ENCODE measurements at places on chromosomes 4 and X.

GRCh38 chr4:2292646-2293108, 30.8 kb upstream of the MXD4 start:
- no peak for DNase-seq

- DNase-seq, result no peak
Measured at GRCh38 chr4:19051831-19052230, 1030.3 kb upstream of the LCORL start.

DNA sequence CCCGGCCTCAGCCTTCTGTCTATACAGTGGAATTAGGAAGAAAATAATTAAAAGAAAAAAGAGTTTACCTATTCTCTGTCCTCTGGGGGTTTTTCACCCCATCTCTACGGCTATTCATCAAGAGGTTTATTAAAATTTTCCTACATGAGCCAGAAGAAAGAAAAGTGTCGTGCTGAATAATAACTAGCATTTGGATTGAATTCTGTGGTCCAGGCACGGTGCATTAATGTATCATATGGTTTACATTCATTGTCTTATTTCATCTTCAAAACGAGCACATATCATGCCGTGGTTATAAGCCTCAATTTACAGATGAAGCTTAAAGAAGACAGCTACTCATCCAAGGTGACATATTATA, 5.4 kb upstream of the NAA15 start:
- no peak for DNase-seq

DNA sequence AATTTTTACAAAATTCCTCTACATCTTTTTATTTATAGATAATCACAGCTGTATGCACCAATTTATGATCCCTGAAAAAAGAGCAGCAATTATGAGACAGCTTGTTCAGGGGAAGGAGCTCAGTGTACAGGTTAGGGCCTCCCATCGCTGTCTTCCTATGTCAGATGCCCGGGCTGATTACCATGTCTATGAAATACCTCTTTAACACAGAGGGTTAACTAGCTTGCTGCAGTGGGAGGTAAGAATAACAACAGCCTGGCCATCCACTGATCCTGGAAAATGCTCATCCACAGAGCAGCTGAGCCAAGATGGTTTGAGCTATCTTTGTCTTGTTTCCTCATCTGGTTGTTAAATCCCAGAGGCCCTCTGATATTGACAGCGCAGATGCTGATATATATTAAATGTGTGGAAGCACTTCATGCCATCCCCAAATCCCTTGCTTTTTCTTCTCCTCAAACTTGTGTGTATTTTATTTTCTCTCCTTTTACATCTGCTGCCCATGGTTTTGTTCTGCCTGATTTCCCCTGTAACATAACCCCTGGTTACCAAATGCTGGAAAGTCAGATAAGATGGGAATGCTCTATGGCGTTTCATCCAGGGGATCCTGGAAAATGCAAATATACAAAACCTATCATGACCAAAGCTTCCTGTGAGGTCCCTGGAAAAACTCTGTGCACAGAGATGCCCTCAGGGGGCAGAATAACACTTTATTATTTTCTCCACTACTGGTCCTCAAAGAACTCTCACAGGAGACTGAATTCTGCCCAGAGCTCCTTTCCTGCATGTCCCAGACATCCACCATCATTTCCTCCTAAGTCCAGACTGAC, 85.8 kb upstream of the PUDP start:
- DNase-seq, result no peak

DNA sequence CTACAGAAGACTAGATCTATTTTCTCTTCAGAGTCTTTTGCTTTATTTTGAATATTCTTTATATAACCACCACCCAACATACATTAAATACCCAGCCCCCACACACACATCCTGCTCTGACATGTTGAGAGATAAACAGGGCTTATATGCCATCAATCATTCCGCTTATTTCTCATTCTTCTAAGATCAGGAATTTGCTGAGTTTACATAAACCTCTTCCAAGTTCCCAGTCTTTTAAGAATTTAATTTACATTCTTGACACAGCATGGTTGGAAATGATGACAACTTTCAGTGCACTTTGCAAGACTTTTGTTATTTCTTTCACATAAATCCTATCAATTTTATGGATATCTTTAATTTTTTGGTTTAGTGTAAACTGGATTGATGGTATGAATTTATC, 17.5 kb upstream of the RAB9B start:
- DNase-seq, result no peak

- DNase-seq, result no peak
Measured at GRCh38 chr4:159337041-159337440, 234.2 kb downstream of the RAPGEF2 start.

DNA sequence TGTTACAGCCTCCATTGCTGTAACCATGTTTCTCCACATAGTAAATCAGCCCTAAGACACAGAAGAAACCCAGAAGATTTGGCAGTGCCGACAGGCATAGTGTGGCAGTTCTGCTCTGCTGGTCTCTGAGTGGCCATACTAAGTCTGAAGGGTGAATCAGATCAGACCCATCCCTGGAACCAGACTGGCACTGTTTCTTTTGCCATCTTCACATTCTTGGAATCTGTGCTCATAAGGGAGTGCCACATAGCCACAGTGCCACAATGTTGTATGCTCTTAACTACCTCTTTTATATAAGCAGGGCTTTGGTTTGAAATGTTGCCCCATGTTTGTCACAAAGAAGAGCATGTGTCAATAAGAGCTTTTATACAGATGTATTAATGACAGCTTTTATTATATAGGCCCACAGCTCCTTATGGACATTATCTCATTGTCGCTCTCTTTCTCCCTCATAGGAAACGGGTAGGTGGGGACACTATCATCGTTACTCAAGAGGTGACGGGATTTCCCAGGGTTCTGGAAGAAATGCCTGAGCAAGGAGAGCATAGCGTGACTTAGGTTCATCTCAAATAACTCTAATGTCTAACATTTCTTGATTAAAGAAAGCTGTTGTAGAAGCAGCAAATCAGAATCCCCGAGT, 128.2 kb downstream of the CBR4 start:
- peak; percentile 30 for DNase-seq

GRCh38 chr4:124483048-124483906, 229.3 kb downstream of the ANKRD50 start:
- DNase-seq, result no peak

- DNase-seq, result peak; percentile 74
Measured at GRCh38 chr4:5045097-5045496, 6.2 kb upstream of the STK32B start.

DNA sequence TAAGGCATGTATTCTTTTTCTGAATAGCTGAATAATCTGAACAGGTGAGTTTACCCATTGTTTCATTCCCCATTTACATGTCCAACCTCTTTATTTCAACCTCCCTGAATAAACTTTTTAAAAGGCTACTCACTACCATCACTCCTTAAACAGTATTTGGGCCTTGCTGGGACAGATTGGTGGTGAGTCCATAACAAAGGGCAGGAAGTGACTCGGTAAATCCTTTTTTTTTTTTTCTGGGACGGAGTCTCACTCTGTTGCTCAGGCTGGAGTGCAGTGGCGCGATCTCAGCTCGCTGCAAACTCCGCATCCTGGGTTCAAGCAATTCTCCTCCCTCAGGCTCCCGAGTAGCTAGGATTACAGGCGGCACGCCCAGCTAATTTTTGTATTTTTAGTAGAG, 23.4 kb upstream of the SEC24B start:
- DNase-seq, result no peak

DNA sequence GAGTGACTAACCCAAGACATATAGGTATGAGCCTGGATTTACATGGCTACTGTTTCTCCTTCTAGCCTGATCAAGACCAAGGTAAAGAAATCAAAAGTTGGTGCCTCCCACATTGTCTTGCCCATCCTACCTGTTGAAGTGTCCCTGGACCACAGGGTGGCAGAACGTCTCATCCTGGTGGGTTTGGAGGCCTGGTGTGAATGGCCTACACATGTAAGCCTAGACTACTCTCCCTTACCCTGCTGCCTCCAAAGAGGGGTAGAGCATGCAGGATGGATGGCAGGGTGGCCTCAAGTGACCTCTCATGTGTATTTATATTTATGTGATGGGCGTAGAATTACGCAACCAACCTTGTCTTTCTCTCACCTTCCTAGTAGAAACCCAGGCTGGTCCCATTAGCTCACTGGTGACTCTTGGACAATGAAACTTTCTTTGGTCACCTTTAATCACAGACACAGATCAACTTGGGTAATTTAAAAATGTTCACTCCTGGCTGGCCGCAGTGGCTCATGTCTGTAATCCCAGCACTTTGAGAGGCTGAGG, 73.3 kb upstream of the SOD3 start:
- no peak for DNase-seq

- no peak for DNase-seq
Measured at GRCh38 chr4:41141900-41142299, 72.4 kb downstream of the APBB2 start.

DNA sequence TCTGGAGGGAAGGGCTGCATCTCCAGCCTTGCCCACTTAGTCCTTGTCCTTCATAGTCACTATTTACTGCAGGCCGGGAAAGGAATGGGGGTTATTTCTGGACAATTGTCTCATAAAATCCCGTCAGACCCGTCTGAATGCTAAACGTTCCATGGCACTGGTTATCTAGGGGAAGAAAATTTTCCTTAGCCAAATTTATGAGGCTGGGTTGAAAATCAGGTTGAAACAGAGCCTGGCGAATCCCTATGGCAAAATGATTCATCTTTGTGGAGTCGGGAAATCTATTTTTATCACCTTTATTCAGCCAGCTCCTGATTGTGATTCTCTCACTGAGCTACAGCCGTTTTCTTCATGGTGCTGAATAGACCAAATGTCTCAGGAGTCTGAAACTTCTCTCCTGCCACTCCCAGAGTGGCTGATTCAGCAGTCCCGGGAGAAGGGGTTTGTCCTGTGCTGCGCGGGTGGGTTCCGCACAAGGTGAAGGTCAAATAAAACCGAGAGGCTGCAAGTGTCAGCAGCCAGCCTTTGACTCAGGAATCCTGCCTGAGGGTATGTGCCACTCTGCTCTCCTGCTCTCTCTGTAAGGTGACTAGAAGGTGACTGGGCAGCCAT, 1.0 kb downstream of the LIMCH1 start:
- no peak for DNase-seq

GRCh38 chr4:46503739-46504138, 113.8 kb upstream of the GABRA2 start:
- DNase-seq, result no peak

DNA sequence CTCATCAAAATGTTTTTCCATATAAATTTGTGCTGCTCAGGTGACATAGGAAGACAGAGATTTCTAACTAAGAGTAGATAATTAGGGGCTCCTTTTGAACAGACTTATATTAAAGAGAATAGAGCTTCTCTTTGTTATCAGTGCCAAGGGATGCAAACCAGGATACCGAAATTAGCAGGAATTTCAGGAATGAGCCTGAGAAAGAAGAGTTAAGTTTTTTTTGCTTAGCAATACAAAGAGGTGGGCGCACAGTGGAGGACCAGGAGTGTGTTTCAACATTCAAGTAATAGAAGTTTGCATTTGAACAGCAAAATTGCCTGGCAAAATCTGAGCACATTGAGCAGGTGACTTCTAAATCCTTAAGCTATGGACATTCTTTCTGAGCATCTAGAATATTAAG, 541.3 kb downstream of the GBA3 start:
- DNase-seq, result no peak

GRCh38 chr4:83569987-83570386, 34.1 kb downstream of the GPAT3 start:
- peak; percentile 93 for DNase-seq

DNA sequence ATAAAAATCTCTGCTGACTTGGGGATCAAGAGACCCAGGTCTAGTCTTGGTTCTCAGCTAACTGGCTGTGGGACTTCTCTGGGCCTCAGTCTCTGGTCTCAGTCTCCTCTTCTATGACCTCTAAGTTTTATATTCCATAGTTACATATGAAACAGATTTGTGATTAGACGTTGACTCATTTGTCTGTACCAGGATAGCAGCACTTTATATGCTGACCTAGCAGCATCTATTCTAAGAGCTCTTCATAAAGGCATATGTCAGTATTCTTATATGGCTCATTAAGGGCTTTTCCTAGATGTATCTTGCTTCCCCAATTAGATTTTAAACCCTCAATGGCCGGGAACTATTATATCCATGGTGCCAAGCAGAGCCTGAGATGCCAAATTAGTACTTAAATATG, 12.7 kb downstream of the GRPR start:
- no peak for DNase-seq

DNA sequence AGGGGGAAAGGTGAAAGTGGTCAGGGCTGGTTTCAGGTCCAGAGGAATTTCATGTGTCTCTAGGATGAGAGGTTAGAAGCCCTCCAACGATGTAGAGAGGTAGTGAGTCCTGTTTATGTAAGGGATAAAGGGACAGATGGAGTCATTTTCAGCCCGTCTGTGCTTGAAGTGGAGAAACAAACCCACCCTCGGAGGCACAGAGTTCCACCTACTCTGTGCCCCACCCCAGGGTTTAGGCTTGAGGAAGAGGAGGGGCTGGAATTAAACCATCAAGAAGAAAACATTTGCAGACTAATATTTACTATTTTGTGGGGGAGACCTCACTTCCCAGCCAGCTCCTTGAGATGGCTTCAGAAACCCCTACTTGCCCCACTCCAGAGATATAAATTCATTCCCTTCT, 868 bp upstream of the GNL3L start:
- DNase-seq, result no peak

GRCh38 chrX:64894454-64895038, 81.7 kb downstream of the ZC4H2 start:
- DNase-seq, result peak; percentile 51

- no peak for DNase-seq
Measured at GRCh38 chr4:158915683-158916241, 146.9 kb downstream of the FNIP2 start.

GRCh38 chr4:98406819-98407218, 145.6 kb downstream of the RAP1GDS1 start:
- DNase-seq, result no peak

DNA sequence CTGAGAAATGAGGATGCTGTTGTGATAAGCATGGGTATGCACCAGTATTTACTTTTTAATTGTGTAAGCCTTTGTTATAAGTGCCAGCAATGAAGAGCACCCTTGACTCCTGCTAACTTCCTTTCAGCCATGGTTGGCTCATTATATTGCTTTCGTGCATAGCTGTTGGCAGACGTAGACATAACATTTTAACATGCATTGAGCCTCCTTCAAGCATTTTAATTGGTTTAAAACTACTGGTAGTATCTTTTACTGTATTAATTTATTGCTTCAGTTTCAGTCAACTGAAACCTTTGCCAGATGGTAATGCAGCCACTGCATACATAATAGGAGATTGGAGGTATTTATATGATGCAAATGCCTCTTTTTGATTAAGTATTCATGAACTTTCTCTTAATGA, 1285.4 kb downstream of the PCDH18 start:
- no peak for DNase-seq

- DNase-seq, result peak; percentile 74
Measured at GRCh38 chr4:148834804-148835631, 392.8 kb upstream of the NR3C2 start.

GRCh38 chr4:2534904-2535375, 1.5 kb upstream of the FAM193A start:
- peak; percentile 9 for DNase-seq

DNA sequence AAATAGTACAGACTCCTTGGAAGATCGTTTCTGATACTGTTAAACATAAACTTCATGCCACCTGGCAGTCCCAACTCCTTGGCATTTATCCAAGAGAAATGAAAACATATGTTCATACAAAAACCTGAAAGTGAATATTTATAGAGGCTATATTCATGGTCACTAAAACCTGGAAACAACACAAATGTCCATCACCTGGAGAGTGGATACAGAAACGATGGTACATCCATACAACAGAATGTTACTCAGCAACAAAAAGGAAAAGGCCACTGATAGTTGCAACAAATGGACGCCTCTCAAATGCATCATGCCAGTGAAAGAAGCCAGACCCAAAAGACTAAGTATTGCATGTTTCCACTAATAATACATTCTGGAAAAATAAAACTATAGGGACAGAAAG, 34.0 kb upstream of the SORBS2 start:
- no peak for DNase-seq
